ENCODE measurements at places on chromosomes 2 and 18.

DNA sequence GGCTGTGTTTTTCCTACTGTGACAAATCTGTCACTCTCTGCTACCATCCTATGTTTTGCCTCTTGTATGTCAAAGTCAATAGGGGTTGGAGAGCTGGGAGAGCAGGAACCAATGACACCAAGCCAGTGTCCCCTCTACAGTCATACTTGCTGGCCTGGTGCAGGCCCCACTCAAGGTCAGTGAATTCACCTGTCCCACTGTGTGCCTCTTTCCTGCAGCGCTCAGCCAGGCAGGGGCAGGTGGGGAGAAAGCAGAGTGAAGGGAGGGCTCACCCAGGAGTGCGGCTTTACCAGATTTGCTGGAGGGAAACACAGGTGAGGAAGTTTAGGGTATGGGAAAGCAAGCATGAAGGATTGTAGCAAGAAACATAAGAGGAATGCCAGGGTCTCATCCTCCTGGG, 114.5 kb downstream of the GYPC start:
- DNase-seq, result no peak

DNA sequence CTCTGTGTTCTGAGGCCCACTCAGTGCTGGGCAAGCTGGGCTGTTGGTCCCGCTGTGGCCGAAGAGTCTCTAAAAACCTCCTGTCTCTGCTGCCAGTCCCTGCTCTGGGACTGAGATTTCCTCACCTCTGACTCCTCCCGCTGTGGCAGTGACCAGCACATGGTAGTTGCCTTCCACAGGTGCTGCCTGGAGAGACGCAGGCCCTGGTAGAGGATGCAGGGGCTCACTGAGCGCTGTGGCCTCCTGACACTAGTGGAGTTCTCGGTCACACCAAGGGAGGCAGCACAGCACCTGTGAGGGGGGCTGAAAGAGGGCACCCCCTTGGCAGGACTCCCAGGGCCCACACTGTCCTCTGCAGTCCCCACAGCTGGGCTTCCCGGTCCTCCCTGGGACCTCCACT, 3.8 kb upstream of the ASB1 start:
- DNase-seq, result no peak

DNA sequence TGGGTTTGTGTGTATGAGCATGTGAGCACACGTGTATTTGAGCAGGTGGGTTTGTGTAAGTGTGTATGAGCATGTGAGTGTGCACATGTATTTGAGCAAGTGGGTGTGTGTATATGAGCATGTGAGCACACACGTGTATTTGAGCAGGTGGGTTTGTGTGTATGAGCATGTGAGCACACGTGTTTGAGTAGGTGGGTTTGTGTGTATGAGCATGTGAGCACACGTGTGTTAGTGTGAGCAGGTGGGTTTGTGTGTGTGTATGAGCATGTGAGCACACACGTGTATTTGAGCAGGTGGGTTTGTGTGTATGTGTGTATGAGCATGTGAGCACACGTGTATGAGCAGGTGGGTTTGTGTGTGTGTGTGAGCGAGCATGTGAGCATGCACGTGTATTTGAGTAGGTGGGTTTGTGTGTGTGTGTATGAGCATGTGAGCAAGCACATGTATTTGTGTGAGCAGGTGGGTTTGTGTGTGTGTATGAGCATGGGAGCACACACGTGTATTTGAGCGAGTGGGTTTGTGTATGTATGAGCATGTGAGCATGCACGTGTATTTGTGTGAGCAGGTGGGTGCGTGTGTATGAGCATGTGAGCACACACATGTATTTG, 169.7 kb downstream of the TWIST2 start:
- DNase-seq, result no peak

GRCh38 chr2:133660510-133660909, 92.2 kb upstream of the NCKAP5 start:
- no peak for DNase-seq

DNA sequence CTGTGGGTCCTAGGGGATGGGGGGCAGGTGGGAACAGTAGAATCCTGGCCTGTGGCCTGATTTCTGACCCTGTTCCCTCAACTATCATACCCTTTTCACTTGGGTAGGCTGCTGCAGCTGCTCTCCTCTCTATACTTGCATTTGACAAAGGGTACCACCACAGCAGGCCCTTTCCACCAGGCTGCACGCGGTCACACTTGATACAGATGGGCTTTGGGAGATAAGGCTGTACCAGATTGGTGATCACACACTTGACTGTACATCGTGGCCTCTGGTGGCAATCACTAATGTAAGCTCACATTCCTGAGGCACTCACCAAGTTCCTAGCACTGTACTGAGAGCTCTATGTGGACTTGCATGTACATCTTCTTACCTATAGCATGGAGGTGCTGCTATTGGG, 1.6 kb upstream of the RALB start:
- DNase-seq, result no peak

DNA sequence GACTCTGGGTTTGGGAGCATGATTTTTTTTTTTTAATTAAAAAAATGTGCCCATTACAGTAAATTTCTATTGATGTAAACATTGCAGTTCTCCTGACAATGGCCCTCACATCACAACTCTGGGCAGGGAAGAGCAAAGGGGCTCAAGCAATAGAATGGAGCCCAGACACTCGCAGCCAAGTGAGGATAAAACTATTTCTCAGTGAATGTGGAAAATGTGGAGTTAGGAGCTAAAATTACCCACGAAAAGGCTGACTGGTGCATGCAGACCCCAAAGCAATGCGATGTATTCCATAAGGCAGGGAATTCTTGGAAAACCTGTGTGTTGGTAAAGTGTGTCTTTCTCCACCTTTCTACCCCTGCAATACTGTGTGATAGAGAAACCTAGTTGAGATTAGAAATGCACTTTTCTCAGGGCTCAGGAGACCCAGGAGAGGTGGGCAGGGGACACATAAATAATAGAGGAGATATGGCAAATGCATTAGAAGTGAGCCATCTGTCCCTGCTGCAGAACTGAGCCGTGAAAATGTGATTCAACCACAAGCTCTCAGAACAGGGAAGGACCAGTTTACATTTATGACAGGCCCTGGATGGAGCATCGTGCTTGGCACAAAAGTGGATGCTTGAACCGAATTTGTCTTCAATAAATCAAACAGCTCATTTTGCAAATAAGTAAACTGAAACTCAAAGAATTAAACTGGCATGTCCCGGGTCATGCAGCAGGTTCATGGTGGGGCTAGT, 100.1 kb downstream of the MYCN start:
- no peak for DNase-seq
